ENCODE measurements at places on chromosomes 2 and 18.

GRCh38 chr2:20366672-20367116 is 16.1 kb upstream of the PUM2 start:
- DNase-seq: peak; percentile 67

- no peak for DNase-seq
These were observed 242.6 kb upstream of the RBBP8 start for GRCh38 chr18:22690556-22690955.

- DNase-seq: no peak
These were observed 21.6 kb downstream of the LDLRAD4 start for GRCh38 chr18:13240060-13240725.

DNA sequence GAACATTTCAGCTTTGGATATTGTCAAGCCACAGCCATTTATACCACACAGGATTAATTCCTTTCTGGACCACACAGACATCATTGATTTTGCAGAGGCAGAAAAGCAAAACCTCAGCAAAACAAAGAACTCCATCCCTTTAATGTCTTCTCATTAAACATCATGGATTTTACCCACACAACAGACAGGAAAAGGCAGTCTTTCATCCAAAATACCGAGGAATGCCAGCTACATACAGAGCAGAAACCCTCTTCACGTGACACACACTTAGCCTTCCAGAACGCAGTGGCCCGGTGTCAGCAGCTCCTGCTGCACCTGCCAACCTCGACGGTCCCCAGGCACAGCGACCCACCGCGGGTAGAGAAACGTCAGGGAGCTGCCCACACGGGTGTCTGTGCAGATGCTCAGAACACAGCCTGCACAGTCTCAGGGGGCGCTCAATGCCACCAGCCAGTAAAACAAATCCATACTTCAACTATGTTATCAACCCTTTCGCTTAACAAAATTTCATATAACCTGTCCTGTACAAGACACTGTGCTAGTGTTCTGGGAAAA is 304.5 kb downstream of the EIPR1 start:
- DNase-seq: no peak

DNA sequence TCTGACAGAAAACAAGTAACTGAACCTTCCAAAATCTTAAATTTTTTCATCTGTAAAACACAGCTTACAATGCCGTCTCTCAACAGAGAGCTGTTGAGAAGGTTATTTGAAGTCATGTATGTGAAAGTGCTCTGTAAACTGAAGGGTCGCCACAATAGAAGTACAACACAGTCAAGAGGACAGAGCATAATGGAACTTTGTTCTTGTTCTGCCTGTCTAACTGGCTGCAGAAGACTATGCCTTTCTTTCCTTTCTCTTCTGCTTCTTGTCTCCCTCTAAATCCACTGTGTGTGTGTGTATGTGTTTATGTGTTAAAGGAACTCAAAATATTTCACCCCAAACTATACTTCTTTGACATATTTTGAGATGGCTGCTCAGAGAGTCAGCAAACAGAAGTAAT is 365.8 kb upstream of the RND3 start:
- DNase-seq: no peak

GRCh38 chr2:198788676-198789075 is 669.1 kb downstream of the SATB2 start:
- no peak for DNase-seq

- no peak for DNase-seq
These were observed 36.7 kb upstream of the RPE start for GRCh38 chr2:209965723-209966122.

GRCh38 chr2:28589746-28590463 is 94.0 kb downstream of the PLB1 start:
- DNase-seq: no peak

- DNase-seq: no peak
These were observed 51.7 kb upstream of the SMIM21 start for GRCh38 chr18:75478996-75479880.

DNA sequence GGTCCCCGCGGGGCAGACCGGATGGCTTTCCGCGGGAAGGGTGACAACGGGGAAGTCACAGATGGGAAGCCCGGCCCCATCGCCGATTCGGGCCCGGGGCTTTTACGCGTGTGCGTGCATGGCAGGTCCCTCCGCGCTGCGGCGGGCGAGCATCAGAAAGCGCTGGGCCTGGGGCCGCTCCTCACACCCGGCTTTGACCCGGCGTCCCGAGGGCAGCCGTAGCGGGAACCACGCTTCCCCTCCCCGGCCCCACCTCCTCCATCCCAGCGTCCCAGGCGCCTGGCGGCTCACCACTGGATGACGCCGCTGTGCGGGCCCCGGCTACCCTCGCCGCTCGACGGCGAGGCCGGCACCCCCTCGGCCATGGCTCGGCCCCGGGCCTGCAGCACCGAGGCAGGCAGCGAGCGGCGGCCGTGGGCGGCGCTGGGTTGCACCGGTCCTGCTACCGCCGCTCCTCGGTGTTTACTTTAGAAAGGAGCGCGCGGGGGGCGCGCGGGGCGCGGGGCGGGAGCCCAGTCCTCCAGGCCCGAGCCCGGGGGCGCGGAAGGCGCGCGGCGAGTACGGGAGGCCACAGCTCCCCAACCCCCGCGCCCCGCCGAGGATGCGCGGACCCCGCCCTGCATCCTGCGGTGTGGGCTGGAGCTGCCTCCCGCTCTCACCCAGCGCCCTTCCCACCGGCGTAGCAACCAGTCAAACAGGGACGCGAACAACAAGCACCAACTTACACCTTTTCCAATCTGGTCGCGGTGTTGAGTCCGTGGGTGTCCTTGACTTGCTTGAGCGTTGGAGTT is 806 bp downstream of the RFX8 start:
- peak; percentile 62 for DNase-seq

- DNase-seq: no peak
These were observed 10.7 kb upstream of the IGFBP2 start for GRCh38 chr2:216622526-216622925.

DNA sequence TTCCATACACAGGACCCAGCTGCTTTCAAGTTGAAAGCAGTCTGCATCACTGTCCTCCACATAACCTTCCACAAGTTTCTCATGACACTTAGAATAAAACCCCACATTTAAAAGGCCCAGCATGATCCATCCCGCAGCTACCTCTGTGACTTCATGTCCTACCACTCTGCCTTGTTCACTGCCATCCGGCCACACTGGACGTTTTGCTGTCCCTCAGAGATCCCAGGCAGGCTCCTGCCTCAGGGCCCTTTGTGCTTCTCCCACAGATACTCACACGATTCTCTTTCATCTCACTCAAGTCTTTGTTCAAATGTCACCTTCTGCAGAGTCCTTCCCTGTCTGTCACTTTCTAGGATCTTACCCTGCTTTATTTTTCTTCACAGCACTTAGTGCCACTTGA is 232.9 kb upstream of the BOD1L2 start:
- no peak for DNase-seq

GRCh38 chr18:79952456-79952995 is 1.1 kb upstream of the SLC66A2 start:
- DNase-seq: no peak

- DNase-seq: no peak
These were observed 76.6 kb upstream of the CAPN13 start for GRCh38 chr2:30883822-30884221.

DNA sequence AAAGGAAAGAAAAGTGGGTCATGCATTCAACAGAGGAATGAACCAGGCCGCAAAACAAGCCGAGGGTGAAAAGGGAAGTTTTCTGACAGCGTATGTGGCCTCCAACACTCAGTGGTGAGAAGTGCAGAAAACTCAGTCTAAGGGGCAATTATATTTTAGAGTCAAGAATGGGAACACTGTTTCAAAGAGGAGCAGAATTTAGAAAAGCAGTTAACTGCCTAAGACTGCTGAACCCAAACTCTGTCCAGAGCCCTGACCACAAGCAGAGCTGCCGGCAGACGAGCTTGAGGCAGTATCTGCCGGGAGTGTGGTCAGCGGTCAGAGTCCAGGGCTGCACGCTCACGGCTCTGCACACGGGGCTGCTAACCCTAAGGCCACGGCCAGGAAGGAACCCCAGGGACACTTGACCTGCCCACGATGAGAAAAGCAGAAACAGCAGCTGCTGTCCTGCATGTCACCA is 347.0 kb upstream of the ID2 start:
- DNase-seq: no peak

- no peak for DNase-seq
These were observed 71.6 kb downstream of the BOLA3 start for GRCh38 chr2:74076074-74076470.

DNA sequence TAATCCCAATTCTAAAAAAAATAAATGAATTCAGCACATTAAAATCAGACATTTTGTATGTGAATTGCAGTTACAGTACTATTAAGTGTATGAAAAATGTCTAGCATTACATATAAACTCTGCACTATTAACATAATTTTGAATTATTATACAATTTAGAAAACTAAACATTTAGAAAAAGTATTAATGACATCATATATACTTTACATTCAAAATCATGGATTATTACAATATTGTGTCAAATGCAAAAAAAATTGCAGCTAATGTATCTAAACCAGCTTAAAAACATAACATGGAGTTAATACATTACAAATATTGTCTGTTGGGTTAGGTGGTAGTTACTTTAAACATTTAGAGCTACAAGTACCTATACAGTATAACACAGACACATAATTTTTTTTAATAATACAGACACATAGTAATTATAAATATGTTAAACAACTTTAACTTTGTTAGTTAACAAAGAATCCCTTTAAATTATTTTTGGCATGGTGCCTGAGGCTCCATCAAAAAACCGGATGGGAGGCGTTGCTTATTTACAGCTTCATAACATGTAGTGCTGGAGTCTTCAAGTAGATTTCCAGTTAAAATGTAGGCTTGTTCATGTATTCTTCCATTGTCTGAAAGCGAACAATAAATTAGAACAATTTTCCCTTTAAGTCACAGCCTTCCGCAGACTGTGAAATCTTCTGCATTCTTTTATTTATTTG is 79.1 kb downstream of the AP1S3 start:
- DNase-seq: no peak

DNA sequence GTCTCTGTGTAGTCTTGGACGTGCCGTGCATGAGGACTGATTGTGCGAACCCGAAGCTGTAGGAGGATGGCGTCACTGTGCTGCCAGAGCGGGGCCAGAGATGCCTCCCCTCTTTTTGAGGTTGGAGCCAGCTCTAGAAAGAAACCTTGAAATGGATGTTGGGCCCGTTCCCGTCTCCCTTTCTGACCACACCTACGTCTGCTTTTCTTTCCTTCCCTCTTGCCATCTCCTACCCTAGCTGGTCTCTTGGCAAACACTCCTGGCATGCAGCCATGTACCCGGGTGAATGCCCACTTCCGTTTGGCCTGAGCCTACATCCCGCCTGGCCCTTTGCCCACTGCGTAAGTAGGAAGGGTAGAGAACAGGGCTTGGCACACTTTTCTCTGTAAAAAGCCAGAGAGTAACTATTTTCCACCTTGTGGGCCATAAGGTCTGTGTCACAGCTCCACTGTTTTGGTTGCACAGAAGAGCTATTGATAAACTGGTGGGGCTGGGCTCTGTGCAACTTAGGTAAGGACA is 37.4 kb downstream of the SH3BP4 start:
- DNase-seq: no peak

DNA sequence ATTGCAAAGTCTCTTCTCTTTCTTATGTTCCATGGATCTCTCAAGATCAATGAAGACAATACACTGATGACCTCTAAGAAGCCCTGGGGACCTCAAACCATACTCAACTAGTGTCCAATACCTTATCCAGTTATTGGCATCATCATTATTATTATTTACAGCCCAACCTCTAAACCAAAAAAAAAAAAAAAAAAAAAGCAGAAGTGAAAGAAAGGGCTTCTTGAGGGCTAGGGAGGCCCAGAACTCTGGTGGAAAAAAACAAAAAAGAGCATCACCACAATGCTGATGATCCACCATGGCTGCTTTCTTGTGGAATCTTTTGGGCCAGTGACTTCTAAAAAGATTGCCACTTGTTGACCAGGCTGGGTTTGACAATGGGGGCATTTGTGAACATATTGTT is 324.9 kb downstream of the LPIN1 start:
- no peak for DNase-seq

GRCh38 chr2:19425419-19425818 is 67.0 kb upstream of the OSR1 start:
- DNase-seq: no peak

DNA sequence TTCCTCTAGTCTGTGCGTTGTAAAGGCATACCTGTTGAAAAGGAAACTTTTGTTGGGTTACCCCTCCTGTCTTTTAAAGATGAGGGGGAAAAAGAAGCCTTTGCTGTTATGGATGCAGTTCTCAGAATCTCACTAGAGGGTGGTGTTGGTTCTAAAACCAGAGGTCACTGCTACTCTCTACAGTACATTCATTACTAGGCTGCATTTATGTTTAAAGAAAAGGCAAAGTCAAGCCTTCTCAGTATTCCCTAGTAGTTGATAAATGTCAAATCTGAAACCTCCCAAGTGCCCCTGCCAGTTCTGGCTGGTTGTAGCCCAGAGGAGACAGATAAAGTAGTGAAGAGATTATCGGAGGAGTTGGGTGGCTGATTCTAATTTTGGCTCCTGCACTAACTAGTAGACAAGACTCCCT is 1.4 kb upstream of the PLCL1 start:
- DNase-seq: no peak

GRCh38 chr2:85393836-85394235 is 16.3 kb downstream of the CAPG start:
- DNase-seq: no peak

- peak; percentile 33 for DNase-seq
These were observed 25.8 kb downstream of the GPR55 start for GRCh38 chr2:230899287-230899686.

DNA sequence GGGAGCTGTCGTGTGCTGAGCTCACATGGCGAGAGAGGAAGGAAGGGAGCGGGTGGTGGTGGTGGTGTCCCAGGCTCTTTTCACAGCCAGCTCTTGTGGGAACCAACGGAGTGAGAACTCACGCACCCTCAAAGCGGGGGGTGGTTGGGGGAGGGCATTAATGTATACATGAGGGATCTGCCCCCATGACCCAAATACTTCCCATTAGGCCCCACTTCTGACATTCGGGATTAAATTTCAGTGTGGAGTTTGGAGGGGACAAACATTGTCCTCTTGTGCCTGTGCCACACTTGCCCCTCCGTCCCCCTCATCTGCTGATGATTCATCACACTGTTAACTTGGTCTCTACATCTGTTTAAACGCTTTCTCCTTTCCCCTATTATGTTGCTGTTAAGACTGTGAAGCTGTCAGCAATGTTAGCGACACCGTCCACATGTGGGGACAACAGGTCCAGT is 22.5 kb downstream of the INPP4A start:
- no peak for DNase-seq

DNA sequence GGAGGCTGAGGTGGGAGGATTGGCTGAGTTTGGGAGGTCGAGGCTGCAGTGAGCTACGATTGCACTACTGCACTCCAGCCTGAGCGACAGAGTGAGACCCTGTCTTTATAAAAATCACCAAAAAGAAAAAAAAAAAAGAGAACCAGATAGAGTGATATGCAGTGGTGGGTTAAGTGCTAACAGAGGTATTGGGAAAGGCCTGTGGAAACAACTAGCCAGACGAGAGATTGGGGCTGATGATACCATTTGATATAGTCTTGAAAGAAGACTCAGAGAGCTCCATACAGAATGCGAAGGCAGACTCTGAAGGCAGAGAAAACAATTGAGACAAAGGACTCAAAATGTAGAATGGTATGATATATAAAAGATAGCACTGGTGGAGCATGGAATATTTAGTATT is 134.1 kb downstream of the CDC42EP3 start:
- DNase-seq: no peak

- no peak for DNase-seq
These were observed 262.0 kb upstream of the PIK3C3 start for GRCh38 chr18:41693008-41693407.

Measured in activated CD8-positive, alpha-beta memory T cell treated with anti-CD3 and anti-CD28 coated beads, Interleukin-2, amount 10 ng/mL, durations not matched to agents 7 days and 5 days (primary cell).